ENCODE measurements at places on chromosomes 5 and 9.
A peak's percentile ranks its signal among the peaks of the same experiment; 100 is the strongest.

DNA sequence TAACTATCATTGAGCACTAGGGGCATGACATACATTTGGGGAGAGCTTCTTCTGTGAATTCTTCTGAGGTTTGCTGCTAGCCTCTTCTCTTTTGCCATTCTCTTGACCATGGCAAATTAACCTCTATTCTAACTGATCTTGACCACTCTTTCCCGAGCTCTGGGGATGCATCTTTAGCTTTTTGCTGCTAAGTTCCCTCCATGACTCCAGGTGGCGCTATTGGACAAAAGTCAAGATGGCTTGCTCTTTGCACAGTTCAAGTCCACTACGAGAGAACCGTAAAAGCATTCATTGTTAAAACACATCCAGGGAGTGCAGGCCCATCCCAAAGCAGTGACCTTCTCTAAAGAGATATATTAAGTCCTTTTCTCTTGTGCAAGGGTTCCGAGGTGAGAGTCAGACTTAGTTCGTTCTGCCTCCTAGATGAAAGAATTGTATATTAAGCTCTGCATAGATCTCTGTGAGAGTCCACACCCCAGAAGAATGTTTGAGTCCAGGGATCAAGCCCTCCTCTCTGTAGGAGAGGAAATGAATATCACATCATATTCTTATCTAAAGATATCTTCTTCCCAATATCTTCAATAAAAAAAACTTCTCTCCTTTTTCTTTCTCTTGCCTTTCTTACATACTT is 1152.9 kb upstream of the CDH6 start:
- no peak for DNase-seq

DNA sequence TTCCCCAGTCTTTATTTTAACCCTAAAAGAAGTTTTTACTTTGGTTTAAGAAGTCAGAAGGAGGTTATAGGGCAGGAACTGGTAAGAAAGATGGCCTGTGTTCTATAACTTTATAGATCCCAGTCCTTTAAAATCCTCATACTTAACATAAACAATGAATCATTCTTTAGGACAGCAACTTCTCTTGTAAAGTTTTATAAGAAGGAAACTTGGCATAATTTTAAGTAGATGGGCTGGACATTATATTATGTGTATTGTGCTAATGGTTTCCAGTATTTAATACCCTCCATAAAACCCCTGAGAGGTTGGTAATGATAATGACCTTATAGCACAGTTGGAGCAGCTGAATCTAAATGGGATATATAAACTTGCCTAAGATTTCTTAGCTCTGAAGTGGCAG is 247.2 kb downstream of the FAM170A start:
- DNase-seq: no peak

- no peak for DNase-seq
Observed at GRCh38 chr5:157348049-157348400, 82.1 kb downstream of the CYFIP2 start.

DNA sequence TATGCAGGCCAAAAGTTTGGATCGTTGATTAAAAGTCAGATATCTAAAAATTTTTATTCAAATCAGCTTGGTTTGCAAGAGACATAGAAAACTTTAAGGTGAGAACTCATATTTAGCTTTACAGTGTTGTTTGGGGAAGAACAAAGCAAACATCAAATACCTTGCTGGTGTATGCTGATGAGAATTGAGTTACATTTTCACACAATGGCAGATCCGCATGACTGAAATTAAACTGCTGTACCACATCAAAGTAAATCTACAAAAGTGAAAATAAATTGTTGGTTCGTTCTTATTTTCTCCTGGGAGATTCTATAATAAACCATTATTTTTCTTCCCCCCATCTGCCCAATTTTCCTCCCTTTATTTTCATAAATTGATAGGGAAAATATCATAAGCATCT is 198.2 kb upstream of the PCSK5 start:
- no peak for DNase-seq

DNA sequence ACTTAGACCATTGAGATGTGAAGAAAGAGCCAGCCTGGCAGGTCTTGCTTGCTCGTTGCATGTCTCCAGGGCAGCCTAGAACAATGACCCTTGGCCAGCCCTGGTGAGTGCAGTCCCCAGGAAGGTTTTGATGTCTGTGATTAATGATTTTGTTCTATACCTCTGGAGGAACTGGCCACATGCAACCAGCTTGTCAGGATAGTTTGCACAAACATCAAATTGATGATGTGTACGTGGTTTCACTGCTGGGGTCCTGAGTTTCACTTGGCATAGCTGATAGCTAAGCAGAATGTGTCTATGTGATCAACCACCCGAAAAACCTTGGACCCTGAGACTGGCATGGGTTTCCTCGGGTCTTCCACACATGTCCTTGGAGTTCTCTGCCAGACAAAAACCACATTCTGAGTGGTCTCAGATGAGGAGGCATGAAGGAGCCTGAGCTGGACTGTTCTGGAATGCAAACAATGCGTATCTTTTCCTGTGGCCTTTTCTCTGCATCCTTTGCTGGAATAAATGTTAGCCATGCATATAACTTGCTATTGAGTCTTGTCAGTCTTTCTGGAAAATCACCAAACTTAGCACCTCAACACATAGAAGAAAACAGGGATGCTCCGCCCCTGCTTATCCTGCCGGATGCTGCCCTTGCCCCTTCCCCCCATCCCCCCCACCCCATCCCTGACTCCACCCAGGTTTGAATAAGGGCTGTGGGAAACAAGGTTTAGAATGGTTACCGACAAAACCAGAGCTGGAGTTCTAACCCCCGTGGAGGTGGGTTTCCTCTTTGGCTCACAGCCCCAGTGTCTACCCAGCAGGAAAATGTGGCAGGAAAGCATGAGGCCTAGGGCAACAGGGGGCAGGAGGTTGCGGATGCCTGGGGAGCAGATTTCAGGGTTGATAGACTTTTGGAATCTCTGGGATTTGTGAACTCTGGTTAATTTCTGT is 50.1 kb upstream of the ANKRD33B start:
- no peak for DNase-seq

GRCh38 chr5:77852514-77853352 is 76.6 kb upstream of the TBCA start:
- peak; percentile 59 for DNase-seq

DNA sequence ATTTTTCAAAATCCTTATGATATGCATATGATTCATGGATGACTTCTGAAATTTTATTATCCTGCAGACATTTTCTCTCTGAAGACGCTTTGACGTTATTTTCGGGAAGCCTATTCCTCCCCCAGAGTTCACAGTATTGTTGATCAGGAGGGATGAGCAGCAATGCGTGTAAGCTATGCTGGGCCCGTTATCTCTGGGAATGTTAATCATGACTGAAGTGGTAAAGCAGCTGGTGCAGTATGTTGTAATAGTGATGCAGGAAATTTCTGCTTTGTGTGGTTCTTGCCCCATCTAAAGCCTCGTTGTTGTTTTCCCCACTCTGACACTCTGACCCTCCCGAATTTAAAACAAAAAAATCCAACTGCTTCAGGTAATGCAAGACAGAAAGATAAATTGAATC is 1797.8 kb upstream of the WWC1 start:
- no peak for DNase-seq

DNA sequence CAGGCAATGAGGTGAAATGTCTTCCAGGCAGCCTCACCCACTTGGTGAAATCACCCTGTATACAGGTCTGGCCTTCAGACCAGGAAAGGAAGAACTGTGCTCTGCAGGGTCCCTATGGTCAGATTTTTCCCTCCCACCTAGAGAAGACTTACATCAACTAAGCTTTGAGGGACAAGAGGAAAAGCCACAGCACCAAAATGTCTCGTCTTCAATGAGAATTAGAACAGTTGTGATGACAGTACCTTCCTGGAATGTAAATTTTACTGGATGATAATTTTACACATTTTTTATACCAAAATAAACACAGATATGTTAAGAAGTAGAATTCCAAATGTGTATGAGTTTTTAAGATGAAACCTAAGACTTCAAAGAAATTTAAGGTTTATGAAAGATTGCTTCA is 283.9 kb downstream of the SPOCK1 start:
- DNase-seq: no peak

DNA sequence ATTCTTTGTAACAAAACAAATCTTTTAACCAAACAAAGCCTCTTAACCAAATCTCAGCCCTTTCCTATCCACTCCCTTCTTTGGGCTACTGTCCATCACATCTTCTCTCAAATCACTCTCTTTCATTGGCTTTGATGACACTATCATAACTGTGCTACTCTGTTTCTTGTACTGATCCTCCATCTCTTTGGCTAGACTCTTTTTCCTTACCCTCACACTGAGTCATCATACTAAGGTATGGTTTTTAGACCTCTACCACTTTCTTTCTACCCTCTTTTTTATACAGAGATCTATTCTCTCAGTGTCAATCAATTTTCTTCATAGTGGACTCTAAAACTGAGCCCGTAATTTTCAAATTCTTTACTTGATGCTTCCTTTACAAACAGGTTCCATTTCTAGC is 174.9 kb downstream of the RAPGEF6 start:
- DNase-seq: no peak

- no peak for DNase-seq
Observed at GRCh38 chr5:93100428-93100827, 480.6 kb downstream of the NR2F1-AS1 start.

DNA sequence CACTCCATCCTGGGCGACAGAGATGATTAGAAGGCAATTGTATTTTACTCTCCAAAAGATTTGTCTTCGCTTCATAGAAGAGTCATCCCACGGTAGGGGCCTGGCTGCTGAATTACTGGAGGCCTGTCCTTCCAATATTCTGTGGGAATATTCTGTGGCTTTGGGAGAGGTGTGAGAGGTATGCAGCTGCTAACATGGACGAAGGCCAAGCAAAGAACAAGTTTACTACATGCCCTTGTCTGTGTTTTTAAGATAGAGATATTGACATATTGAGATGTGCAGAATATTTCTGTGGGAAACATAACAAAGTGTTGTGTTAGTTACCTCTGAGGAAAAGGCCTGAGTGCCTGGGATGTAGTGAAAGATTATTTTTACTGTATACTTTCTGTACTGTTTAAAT is 71.8 kb upstream of the SMIM15 start:
- DNase-seq: no peak

- no peak for DNase-seq
Observed at GRCh38 chr5:36666986-36667385, 60.6 kb downstream of the SLC1A3 start.

DNA sequence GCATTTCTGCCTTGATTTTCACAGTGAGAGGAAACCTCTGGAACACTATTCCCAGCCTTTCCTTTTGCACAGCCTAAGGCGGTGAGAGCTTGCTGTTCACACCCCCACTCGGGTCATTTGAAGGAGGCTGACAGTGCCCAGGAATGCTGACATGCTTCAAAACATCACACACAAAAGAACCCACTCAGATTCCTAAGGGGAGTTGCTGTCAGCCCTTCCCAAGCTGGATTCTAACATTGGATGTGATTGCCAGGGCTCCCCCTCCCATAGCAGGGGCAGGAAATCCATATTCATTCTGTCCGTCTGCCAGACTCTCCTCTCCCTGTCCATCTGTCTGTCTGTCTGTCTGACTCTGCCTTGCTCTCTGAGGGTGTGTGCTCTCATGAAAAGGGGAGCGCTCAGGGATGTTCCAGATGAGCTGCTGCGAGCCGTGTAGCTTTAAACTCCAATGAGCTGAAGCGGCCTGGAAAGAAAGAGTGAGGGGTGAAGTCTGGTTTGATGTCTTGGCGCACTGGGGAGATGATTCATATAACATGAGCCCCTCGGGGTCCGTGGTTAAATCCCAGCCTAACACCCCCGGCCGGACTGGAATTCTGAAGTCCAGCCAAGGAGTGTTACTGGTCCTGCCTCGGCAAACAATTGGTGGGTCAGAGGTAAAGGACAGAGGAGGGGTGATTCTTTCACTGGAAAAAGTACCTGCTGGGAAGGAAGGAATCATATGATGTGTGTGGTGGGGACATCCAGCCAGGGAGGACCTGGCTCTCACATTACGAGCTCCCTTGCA is 517.0 kb downstream of the CCDC171 start:
- DNase-seq: no peak

- DNase-seq: no peak
Observed at GRCh38 chr5:154756009-154756867, 1.1 kb downstream of the LARP1 start.

DNA sequence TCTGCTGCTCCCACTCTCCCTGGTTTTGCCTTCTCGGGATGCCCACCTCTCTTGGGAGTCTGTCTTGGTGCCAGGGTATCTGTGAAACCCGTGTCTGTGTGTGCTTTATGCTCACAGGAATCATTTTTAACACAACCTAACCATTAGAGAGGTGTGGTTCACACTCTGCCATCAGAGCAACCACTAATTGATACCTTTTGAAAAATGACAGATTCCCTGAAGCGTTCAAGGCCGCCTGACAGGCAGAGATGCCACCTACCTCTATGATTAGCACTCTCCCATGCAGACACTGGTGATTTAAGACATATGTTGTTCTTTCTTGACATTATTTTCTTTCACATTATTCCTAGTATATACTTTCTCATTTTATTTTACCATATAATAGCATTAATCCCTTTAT is 207.3 kb upstream of the SGCD start:
- no peak for DNase-seq

GRCh38 chr9:128629136-128629535 is 27.5 kb downstream of the DYNC2I2 start:
- DNase-seq: no peak

- DNase-seq: no peak
Observed at GRCh38 chr9:134960701-134961181, 43.0 kb upstream of the FCN1 start.

DNA sequence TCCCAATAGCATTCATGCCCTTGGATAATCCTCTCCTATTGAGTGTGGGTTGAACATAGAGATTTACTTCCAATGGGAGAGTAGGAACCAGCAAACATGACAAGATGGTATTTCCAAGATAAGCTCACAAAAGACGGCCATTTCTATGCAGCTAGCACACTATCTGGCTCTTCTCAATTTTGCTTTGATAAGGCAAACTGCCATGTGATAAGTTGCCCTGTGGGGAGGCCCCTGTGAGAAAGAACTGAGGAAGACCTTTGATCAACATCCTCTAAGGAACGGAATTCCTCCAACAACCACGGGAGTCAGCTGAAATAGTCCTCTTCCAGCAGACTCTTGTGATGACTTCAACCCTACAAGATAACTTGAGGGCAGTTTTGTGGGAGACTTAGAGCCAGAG is 211.9 kb upstream of the TRPM3 start:
- no peak for DNase-seq

- no peak for DNase-seq
Observed at GRCh38 chr5:80622756-80623155, 31.7 kb upstream of the MSH3 start.

- DNase-seq: no peak
Observed at GRCh38 chr5:56155992-56156584, 77.0 kb downstream of the ANKRD55 start.

GRCh38 chr5:50822761-50823160 is 156.3 kb downstream of the PARP8 start:
- DNase-seq: no peak

GRCh38 chr9:85610074-85610860 is 131.5 kb downstream of the AGTPBP1 start:
- DNase-seq: peak; percentile 22

DNA sequence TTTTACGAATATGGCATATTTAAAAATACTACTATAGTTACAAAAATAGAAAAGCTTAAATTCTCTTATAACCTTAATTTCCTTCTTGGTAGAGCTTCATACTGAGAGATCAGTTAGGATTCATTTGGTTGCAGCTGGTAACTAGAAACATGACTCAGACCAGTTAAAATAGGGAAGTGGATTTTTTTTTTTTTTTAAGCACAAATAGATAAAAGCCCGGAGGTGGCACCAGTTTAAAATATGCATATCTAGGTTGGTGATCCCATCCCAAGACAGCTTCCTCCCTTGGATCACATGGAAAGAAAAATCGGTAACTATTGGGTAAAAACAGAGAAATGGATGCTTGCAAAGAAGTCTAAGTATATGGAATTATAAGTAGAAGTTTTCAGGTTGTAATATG is 1634.3 kb downstream of the MAT2B start:
- no peak for DNase-seq

GRCh38 chr5:135059000-135059923 is 25.2 kb upstream of the PITX1 start:
- no peak for DNase-seq
